ENCODE measurements at places on chromosomes 2 and 18.

DNA sequence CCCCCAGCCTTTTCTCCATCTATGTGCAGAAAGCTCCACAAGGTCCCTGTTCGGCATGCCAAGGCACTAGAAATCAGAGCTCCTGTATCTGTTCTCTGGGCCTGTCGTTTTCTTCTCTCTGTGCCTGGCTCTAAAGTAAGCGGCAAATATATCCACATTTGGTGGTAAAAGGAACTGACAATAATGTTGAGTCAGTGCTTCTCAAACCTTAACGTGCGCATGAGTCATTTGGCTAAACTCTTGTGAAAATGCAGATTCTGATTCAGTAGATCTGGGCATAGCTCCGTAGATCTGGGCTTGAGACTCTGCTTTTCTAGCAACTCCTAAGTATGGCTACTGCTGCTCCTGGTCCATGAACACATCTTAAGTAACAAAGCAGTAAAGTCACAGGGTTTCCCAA is 16.5 kb upstream of the ACSL3 start:
- DNase-seq, result no peak

DNA sequence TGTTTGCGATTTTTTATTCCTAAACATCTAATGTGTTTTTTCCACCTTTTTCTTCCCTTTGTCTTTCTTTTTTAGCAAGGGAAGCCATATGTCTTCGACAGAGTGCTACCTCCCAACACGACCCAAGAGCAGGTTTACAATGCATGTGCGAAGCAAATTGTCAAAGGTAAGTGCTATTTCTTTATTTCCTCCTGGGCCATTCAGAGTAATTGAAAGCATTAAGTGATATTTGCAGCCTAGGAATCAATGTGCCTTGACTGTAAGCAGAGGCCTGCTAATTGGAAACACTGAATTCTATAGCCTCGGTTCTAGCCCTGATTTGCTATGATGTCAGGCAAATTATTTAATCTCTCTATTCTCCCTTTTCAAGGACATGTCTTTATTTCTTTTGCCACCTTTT is 47.0 kb downstream of the KIF5C start:
- DNase-seq, result no peak

- no peak for DNase-seq
Observed at GRCh38 chr2:108922141-108922915, 66.7 kb downstream of the EDAR start.

DNA sequence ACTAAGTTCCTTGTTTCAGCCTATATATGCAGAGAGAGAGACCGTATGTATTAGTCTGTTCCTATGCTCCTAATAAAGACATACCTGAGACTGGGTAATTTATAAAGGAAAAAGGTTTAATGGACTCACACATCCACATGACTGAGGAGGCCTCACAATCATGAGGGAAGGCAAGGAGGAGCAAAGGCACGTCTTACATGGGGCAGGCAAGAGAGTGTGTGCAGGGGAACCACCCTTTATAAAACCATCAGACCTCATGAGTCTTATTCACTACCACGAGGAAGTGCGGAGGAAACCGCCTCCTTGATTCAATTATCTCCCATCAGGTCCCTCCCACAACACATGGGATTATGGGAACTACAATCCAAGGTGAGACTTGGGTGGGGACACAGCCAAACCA is 73.8 kb downstream of the TMEM18 start:
- DNase-seq, result no peak

DNA sequence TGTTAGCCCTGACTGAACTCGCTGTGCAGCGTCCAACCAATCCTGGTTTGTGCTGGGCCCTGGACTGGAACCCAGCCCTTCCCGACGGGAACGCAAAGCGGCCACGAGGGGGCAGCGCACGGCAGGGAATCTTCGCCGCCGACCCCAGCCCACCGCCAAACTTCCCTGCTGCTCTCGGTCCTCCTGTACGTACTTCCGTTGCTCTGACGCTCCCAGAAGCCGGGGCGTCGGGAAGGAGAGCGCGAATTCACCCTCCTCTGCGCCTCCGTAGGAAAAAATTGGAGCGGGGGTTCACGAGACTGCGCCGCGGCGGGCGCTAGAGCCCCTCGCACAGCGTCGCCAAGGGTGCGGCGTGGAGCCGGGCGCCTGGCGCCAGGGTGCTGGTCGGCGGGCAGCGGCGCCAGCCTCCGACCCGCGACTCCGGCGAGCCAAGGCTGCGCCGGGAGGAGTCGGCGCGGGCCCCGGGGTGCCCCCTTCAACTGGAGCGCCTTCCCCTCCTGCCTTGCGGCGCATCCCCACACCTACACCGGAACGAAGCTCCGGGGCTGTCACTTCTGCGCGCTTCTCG is 873 bp upstream of the SH3RF3 start:
- peak; percentile 73 for DNase-seq

DNA sequence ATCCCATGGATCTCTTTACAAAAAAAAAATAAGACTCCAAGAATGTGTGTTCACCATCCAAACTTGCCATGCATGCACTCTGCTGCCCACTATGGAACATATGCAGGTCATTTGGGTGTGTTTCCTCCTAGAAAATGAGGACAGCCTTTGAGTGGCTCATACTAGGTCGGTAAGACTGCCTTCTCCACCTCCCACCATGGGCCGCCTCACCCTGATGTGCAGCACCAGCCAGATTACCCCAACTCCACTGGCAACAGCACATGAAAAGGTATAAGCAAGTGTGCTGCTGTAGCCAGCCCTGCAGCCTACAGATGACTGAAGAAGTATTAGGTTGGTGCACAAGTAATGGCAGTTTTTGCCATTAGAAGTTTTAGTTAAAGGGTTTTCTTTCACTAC is 214.2 kb downstream of the ATAD2B start:
- no peak for DNase-seq

Data from GM10248 (cell line).